ENCODE measurements at places on chromosomes 4 and X. TPM values are rescaled to one million over a fixed set of nuclear protein-coding genes. Genes with fewer than 3 reads are reported as not detected.

PCDH19 gene
- total RNA-seq: not detected

MAGEE1 gene
- total RNA-seq: 2.0 TPM

STBD1 gene
- 0.35 TPM for total RNA-seq

- H3K4me1 ChIP-seq: no peaks in the 10 kb centered on the region
- no peak overlapping the region for H3K27ac ChIP-seq
- H3K27me3 ChIP-seq: peaks cover 7% of the 10 kb centered on the region
- no peak overlapping the region for H3K4me3 ChIP-seq
- DNase-seq: no peak
Measured at GRCh38 chr4:3809451-3810110, 43.4 kb downstream of the ADRA2C start.

GRCh38 chr4:6464842-6465588 is 7.4 kb downstream of the PPP2R2C start:
- H3K36me3 ChIP-seq: no peaks in the 10 kb centered on the region
- H3K27me3 ChIP-seq: peaks cover 24% of the 10 kb centered on the region
- no peak overlapping the region for H3K27ac ChIP-seq
- no peak for DNase-seq
- no peak overlapping the region for H3K4me3 ChIP-seq
- no peaks in the 10 kb centered on the region for H3K4me1 ChIP-seq

DNA sequence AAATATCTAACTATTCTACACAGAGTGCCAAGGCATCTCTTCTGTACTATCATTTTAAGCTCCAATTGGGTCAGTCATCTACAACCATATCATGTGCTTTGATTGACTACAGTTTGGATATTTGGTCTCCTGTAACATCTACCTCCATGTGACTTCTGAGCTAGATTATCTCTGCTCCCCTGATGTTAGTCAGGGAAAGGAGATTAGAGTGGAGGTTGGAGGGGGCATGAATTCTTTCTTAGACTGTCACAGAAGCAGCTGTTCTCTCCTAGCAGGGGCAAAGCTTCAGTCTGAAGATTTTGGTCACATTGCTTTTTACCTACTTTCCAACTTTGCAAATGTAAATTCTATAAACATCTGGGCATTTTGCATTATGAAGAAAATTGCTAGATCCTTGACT is 62.6 kb upstream of the C4orf54 start:
- H3K4me3 ChIP-seq: no peak overlapping the region
- H3K36me3 ChIP-seq: no peaks in the 10 kb centered on the region
- DNase-seq: no peak
- peaks cover 4% of the 10 kb centered on the region for H3K27me3 ChIP-seq
- no peaks in the 10 kb centered on the region for H3K4me1 ChIP-seq
- H3K27ac ChIP-seq: no peak overlapping the region

DNA sequence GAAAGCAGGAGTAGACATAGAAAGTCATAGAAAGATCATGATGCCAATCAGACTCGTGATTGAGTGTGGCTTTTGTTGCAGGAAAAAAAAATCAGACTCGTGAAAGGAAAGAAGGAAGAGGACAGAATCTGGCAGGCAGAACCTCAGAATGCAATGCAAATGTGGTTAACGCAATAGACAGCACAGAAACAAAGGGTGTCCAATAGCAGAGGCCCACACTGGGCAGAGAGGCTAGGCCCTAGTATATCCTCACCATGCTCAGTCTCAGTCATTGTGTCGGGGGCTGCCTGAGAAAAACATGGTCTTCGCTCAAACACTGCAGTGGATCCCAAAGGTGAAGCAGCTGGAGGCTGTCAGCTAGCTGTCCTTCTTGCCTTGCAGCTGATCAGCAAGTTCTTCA is 102.8 kb upstream of the MAOA start:
- no peak overlapping the region for H3K27ac ChIP-seq
- no peaks in the 10 kb centered on the region for H3K4me1 ChIP-seq
- no peaks in the 10 kb centered on the region for H3K27me3 ChIP-seq
- no peaks in the 10 kb centered on the region for H3K36me3 ChIP-seq

DNA sequence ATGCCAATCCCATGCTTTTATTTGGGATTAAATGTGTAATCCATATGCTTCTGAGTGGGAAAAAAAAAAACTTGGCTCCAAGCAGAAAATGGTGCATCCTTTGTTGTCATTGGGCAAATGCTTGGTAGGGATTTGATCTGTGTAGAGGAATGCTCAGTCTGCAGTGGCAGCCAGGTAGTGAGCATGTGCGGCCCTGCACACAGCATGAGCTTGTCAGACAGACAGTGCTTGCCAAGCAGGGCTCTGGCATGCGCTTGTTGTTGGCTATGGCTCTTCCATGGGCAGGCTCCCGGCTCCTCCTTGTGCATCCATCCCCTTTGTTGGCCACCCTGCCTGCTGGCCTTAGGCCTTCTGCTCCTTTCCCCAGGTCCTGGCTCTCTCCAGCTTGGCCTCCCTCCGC is 130.3 kb downstream of the GPR143 start:
- H3K4me3 ChIP-seq: no peak overlapping the region
- DNase-seq: no peak
- no peaks in the 10 kb centered on the region for H3K36me3 ChIP-seq
- H3K27me3 ChIP-seq: no peaks in the 10 kb centered on the region
- H3K27ac ChIP-seq: no peak overlapping the region

DNA sequence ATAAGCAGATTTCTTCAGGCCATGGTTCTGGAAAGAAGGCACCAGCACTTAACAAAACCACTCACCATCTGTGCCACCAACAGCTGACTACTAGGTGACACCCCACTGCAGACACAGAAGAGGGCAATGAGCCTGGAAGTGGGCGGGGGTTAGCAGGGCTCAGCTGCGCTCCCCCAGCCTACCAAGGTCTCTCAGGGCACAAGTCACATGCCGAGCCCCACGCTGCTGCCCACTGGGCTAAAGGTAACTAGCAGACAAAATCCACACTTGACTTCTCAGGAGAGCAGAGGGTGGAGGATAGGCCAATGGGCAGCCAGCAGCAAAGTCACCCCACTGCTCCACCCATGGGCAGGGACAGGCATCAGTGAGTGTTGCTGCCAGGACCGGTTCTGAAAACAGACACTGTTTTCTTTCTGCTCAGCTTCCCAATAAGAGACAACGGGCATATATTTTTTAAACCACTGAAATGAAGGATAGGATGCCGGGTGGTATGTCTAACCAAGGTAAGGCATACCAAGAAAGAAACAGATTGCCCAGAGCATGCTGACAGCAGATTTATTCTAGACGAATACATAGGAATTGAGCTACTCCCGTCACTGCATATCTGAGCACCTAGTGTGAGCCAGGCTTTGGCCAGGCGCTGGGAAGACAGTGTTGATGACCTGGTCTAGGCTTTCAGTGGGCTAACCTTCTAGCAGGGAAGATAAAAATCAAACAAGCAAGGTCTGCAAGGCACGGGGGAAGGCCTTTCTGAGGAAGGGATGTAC is 20.1 kb downstream of the ACSL1 start:
- H3K27ac ChIP-seq: no peak overlapping the region
- DNase-seq: no peak
- H3K4me3 ChIP-seq: no peak overlapping the region
- no peaks in the 10 kb centered on the region for H3K27me3 ChIP-seq

DNA sequence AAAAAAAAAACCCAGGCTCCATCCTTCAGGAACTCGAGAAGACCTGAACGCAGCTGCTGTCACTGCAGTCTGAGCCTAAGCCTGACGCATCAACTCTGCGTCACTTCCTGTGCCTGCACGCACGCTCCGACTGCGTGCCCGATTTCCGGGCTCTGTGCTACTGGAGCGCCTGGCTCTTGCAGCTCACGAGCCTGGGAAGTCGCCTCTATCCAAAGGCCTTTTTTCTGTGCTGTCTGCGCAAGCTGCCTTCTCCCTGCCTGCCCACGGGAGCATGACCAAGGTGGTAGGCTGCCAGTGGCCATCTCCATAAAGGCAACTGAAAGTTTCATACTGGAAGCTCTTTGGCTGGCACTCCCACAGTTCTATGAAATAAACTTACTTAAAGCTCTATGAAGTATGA is 9.9 kb upstream of the GASK1B start:
- no peaks in the 10 kb centered on the region for H3K4me1 ChIP-seq
- H3K27me3 ChIP-seq: peaks cover 4% of the 10 kb centered on the region
- DNase-seq: no peak
- no peak overlapping the region for H3K27ac ChIP-seq

DNA sequence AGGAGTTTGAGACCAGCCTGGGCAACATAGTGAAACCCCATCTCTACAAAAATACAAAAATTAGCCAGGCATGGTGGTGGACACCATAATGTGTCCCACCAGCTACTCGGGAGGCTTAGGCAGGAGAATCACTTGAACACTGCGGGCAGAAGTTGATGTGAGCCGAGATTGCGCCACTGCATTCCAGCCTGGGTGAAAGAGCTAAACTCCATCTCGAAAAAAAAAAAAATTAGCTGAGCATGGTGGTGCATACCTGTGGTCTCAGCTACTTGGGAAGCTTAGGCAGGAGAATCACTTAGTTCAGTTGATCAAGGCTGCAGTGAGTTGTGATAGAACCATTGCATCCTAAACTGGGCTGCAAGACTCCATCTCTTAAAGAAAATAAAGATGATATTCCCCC is 91.2 kb downstream of the PLS3 start:
- no peak overlapping the region for H3K27ac ChIP-seq
- no peaks in the 10 kb centered on the region for H3K27me3 ChIP-seq
- no peak overlapping the region for H3K4me3 ChIP-seq

GRCh38 chr4:6450709-6451108 is 21.7 kb downstream of the PPP2R2C start:
- H3K4me1 ChIP-seq: no peaks in the 10 kb centered on the region
- DNase-seq: no peak
- no peak overlapping the region for H3K27ac ChIP-seq
- no peak overlapping the region for H3K4me3 ChIP-seq

DNA sequence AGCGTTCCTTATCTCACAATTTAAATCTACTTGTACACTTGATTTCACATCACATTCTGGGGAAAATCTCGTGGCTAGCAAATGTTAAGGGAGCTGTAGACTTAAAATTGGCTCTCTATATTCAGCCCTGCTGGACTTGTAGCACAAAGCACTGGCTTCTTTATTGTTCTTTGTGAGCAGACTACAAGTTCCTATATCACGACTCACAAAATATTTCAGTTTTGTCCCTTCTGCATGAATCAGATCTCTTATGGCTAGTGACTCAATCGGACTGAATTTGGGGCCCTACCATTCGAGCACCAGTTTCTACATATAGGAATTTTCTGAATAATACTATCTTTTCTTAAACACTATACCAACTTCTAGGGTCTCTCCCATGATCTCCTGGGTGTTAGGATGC is 390.1 kb downstream of the ADAM29 start:
- H3K27ac ChIP-seq: no peak overlapping the region
- H3K4me1 ChIP-seq: no peaks in the 10 kb centered on the region
- no peak for DNase-seq

- no peak overlapping the region for H3K4me3 ChIP-seq
- no peaks in the 10 kb centered on the region for H3K27me3 ChIP-seq
- H3K36me3 ChIP-seq: no peaks in the 10 kb centered on the region
- H3K4me1 ChIP-seq: no peaks in the 10 kb centered on the region
- DNase-seq: no peak
Measured at GRCh38 chr4:80610199-80610598, 274.7 kb downstream of the CFAP299 start.

GRCh38 chr4:8457646-8458252 is 17.2 kb downstream of the TRMT44 start:
- no peak for DNase-seq
- H3K36me3 ChIP-seq: peaks cover 45% of the 10 kb centered on the region
- H3K4me3 ChIP-seq: no peak overlapping the region
- H3K27ac ChIP-seq: no peak overlapping the region
- no peaks in the 10 kb centered on the region for H3K27me3 ChIP-seq

GRCh38 chrX:136076942-136077341 is 70.4 kb upstream of the FHL1 start:
- H3K27ac ChIP-seq: no peak overlapping the region
- peaks cover 26% of the 10 kb centered on the region for H3K27me3 ChIP-seq
- no peak for DNase-seq
- H3K36me3 ChIP-seq: no peaks in the 10 kb centered on the region
- H3K4me3 ChIP-seq: no peak overlapping the region
- H3K4me1 ChIP-seq: peaks cover 3% of the 10 kb centered on the region

DNA sequence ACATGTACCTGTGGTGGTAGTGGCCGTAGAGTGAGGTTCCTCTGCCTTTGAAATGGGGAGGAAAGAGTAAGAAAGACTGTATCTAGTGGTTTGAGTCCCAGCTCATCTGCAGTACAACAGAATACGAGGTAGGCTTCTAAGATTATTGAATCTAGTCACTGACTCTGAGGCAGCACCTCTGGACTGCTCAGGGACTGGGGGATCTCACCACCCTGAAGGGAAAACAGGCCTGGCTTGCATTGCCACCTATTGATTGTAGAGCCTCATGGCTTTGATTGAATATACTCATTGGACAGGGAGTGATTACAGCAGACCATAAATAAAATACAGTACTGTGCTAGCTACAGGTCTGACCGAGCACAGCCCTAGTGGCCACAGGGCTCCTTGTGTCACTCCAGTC is 50.5 kb downstream of the GPR174 start:
- H3K27me3 ChIP-seq: no peaks in the 10 kb centered on the region
- no peaks in the 10 kb centered on the region for H3K4me1 ChIP-seq
- peaks cover 53% of the 10 kb centered on the region for H3K36me3 ChIP-seq
- no peak for DNase-seq

- no peaks in the 10 kb centered on the region for H3K4me1 ChIP-seq
- no peak overlapping the region for H3K27ac ChIP-seq
- no peak for DNase-seq
- H3K4me3 ChIP-seq: no peak overlapping the region
Measured at GRCh38 chrX:107565931-107566603, 62.2 kb upstream of the PRPS1 start.

- DNase-seq: no peak
- H3K27me3 ChIP-seq: peaks cover 1% of the 10 kb centered on the region
- peaks cover 11% of the 10 kb centered on the region for H3K4me1 ChIP-seq
Measured at GRCh38 chr4:113437129-113437528, 324.4 kb downstream of the CAMK2D start.

DNA sequence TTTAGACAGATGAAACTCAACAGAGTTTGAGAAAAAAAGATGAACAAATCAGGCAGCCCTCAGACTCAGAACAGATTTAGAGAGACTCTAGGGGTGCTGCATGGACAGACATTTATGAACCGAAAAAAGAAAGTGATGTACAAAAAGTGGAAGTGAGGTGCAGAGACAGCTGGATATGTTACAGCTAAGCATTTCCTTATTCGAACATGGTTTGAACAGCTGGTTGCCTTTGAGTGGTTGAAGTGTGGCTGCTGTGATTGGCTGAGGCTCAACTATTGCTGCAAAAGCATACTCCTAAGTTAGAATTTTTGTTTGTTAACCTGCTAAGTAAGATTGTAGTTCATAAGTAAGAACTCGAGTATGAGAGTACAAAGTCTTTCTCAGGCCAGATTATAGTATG is 331.5 kb upstream of the PABPC4L start:
- H3K27me3 ChIP-seq: no peaks in the 10 kb centered on the region
- no peak for DNase-seq
- H3K27ac ChIP-seq: no peak overlapping the region
- no peaks in the 10 kb centered on the region for H3K36me3 ChIP-seq
- H3K4me1 ChIP-seq: no peaks in the 10 kb centered on the region
- no peak overlapping the region for H3K4me3 ChIP-seq

Measured in activated CD4-positive, alpha-beta T cell treated with anti-CD3 and anti-CD28 coated beads, Interleukin-2, amount 10 ng/mL, durations not matched to agents 24 days and 14 days (primary cell).